Calu3 (cell line): ENCODE measurements at places on chromosomes 4 and X.

- no peak overlapping the region for H3K27ac ChIP-seq
- no peak for DNase-seq
- no peaks in the 10 kb centered on the region for H3K36me3 ChIP-seq
- no peaks in the 10 kb centered on the region for H3K27me3 ChIP-seq
- H3K4me3 ChIP-seq, result no peak overlapping the region
- no peaks in the 10 kb centered on the region for H3K4me1 ChIP-seq
Measured at GRCh38 chr4:92263010-92263409, 40.8 kb upstream of the GRID2 start.

DNA sequence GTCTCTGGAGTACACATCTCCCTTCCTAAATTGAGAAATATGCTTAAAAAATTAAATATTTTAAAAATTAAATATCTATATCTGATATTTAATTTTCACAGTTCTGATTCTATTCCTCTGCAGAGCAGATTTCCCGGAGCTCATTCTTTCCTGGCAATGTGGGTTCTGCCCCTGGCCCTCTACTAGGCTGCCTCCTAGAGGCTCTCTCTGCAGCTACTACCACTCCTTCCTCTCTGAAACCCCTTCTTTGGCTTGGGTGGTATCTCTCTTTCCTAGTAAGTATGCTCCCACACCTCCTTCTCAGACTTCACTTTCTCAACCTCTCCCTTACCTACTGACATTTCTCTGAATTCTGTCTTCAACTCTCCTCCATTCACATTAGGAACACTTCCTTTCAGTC lies 45.3 kb downstream of the RPGR start:
- peak overlapping the region; percentile 10 for H3K27ac ChIP-seq
- H3K27me3 ChIP-seq, result no peaks in the 10 kb centered on the region
- H3K4me1 ChIP-seq, result peaks cover 8% of the 10 kb centered on the region
- DNase-seq, result no peak
- no peaks in the 10 kb centered on the region for H3K36me3 ChIP-seq

GRCh38 chr4:13920901-13921300 lies 293.4 kb upstream of the BOD1L1 start:
- peak; percentile 42 for DNase-seq
- H3K4me3 ChIP-seq, result no peak overlapping the region
- no peaks in the 10 kb centered on the region for H3K36me3 ChIP-seq

GRCh38 chrX:115902995-115903394 lies 267.5 kb upstream of the AGTR2 start:
- no peaks in the 10 kb centered on the region for H3K4me1 ChIP-seq
- no peaks in the 10 kb centered on the region for H3K27me3 ChIP-seq
- DNase-seq, result no peak
- H3K4me3 ChIP-seq, result no peak overlapping the region
- H3K27ac ChIP-seq, result no peak overlapping the region

GRCh38 chr4:155953151-155954117 lies at the start of gene CTSO:
CTSO (minus strand) TSS chr4:155953866; CDS start chr4:155953847, 19 bp downstream.
- H3K36me3 ChIP-seq, result peaks cover 11% of the 10 kb centered on the region
- H3K4me3 ChIP-seq, result peak within 1 kb of the TSS; percentile 98

DNA sequence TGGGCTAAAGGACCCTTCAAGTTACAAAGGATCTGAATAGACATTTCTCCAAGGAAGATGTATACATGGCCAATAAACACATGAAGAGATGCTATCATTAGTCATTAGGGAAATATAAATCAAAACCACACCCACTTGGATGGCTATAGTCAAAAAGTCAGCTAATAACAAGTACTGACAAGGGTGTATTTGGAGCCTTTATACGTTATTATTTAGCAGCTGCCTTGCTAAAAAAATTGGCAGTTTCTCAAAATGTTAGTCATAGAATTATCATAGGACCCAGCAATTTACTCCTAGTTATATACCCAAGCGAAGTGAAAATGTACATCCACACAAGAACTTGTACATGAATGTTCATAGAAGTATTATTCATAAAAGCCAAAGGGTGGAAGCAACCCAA lies 112.7 kb upstream of the DUSP21 start:
- no peak overlapping the region for H3K27ac ChIP-seq
- no peaks in the 10 kb centered on the region for H3K36me3 ChIP-seq
- H3K27me3 ChIP-seq, result no peaks in the 10 kb centered on the region
- H3K4me3 ChIP-seq, result no peak overlapping the region
- no peak for DNase-seq

DNA sequence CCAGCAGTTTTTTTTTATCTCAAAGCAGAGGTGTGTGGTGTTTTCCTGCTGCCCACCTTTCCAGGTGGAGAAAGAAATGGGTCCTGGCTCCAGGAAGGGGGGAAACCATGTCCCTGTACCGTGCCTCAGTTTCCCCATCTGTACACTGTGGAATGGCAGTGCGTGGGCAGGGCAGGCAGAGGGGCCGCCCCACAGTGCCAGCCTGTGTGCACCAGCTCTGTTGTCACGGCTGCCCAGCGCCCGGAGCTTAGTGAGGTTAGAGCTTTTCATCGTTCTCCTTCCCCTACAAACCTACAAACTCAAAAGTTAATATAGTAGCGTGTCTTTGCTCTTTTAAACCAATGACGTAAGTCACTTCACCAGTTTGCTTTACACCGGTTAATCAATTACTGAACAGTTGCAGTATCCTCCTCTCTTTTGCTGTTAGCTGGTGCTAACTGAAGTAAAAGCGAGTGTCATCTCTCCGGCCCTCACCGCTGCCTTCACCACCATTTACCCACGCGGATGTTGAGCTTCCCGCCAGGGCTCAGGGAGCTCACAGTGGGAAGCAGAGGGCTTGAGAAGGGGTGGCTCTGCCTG lies 114.8 kb upstream of the ADRA2C start:
- H3K4me3 ChIP-seq, result no peak overlapping the region
- no peak for DNase-seq
- H3K36me3 ChIP-seq, result no peaks in the 10 kb centered on the region
- H3K27me3 ChIP-seq, result no peaks in the 10 kb centered on the region
- peaks cover 8% of the 10 kb centered on the region for H3K4me1 ChIP-seq

GRCh38 chr4:38889143-38889542 lies 21.5 kb downstream of the FAM114A1 start:
- peaks cover 6% of the 10 kb centered on the region for H3K36me3 ChIP-seq
- peak overlapping the region; percentile 36 for H3K4me3 ChIP-seq
- peaks cover 8% of the 10 kb centered on the region for H3K4me1 ChIP-seq
- peak overlapping the region; percentile 79 for H3K27ac ChIP-seq
- DNase-seq, result no peak

- no peak for DNase-seq
- H3K4me1 ChIP-seq, result no peaks in the 10 kb centered on the region
- H3K4me3 ChIP-seq, result no peak overlapping the region
- H3K27me3 ChIP-seq, result no peaks in the 10 kb centered on the region
Measured at GRCh38 chr4:107220976-107221375, 184.9 kb upstream of the DKK2 start.

DNA sequence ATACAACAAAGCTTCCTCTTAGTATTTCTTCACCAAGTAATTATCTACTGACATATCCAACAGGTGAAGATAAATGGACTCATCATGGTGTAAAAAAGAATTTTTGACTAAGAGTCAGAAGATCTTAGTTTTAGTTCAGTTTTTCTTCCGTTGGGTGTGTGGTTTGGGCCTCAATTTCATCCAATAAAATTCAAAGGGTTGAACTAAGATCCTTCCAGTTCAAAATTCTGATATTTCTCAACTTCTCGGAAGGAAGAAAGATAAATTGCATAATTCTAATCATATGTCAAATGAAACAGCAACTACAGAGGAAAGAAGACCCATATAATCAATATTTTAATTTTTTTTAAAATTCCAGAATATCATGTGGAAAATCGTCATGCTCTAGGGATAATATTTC lies 192.7 kb downstream of the SPRY1 start:
- no peak for DNase-seq
- peak overlapping the region; percentile 98 for H3K27ac ChIP-seq
- H3K27me3 ChIP-seq, result no peaks in the 10 kb centered on the region
- no peak overlapping the region for H3K4me3 ChIP-seq
- H3K36me3 ChIP-seq, result peaks cover 12% of the 10 kb centered on the region
